SJSA1 (cell line): ENCODE measurements at places on chromosomes 3 and 15. TPM values are rescaled to one million over a fixed set of nuclear protein-coding genes. Genes with fewer than 3 reads are reported as not detected.
A peak's percentile ranks its signal among the peaks of the same experiment; 100 is the strongest.

Gene IGSF11
- total RNA-seq = 0.18 and 1.0 TPM in 2 replicates

Gene IL20RB
- total RNA-seq = 3.2 and 3.6 TPM in 2 replicates

Gene ZNF80
- not detected in 2 replicates for total RNA-seq

Gene SCG5
- total RNA-seq = 0.87 TPM in 1 of 2 replicates, not detected in the other

GRCh38 chr15:38699633-38700230, 135.1 kb upstream of the RASGRP1 start:
- H3K4me1 ChIP-seq = no peaks in the 10 kb centered on the region; the same call in 1 of the 2 replicates
- no peaks in the 10 kb centered on the region for H3K36me3 ChIP-seq
- peak; percentile 37 for DNase-seq
- no peak overlapping the region for H3K27ac ChIP-seq
- no peak overlapping the region for H3K4me3 ChIP-seq

DNA sequence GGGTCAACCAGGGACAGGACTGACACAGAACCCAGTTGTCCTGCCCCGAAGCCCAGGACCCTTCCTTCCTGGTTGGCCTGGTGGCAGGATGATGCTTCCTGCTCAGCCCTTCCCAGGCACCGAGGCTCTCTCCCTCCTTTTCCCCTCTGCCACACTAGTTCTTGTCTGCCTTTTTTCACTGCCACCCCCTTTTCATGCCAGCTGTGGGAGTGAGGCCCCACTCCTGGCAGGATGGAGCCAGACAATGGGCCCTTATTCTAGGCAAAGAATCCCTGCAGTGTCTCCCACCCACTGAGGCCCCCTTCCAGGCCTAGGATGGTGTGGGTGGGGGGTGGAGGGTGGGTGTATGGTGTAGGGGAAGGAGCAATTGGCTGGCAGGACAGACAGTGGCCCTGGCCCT, 1.1 kb upstream of the SCAMP5 start:
- peaks cover 6% of the 10 kb centered on the region; the same call in 1 of the 2 replicates for H3K4me1 ChIP-seq
- no peak for DNase-seq
- no peak overlapping the region for H3K4me3 ChIP-seq
- no peak overlapping the region for H3K27ac ChIP-seq

DNA sequence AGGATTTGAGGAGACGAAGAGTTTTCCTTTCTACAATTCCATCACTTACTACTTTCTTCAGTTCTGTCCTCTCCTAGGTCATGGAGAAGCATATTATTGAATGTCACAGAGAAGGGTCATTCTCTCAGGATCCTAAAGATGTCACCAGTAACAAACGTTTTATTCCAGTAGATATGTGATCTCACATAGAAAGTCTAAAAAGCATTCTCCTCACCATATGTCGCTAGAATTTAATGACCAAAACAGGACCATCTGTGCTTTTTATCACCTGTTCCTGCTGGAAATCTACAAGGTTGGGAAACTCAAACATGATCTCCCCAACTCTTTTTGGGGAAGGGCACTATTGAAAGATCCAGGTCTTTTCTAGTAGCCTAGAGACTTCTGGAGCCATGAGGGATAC, 24.0 kb upstream of the FRMD5 start:
- no peaks in the 10 kb centered on the region for H3K27me3 ChIP-seq
- DNase-seq = peak; percentile 4
- H3K36me3 ChIP-seq = no peaks in the 10 kb centered on the region
- no peak overlapping the region for H3K27ac ChIP-seq
- H3K4me3 ChIP-seq = no peak overlapping the region

- peak overlapping the region; percentile 34 for H3K4me3 ChIP-seq
- peaks cover 12% of the 10 kb centered on the region; the same call in 1 of the 2 replicates for H3K4me1 ChIP-seq
- peaks cover 8% of the 10 kb centered on the region; the same call in 1 of the 2 replicates for H3K27me3 ChIP-seq
- H3K27ac ChIP-seq = no peak overlapping the region
- DNase-seq = peak; percentile 50
- no peaks in the 10 kb centered on the region for H3K36me3 ChIP-seq
These were observed 48.2 kb upstream of the IGF1R start for GRCh38 chr15:98599909-98600691.

DNA sequence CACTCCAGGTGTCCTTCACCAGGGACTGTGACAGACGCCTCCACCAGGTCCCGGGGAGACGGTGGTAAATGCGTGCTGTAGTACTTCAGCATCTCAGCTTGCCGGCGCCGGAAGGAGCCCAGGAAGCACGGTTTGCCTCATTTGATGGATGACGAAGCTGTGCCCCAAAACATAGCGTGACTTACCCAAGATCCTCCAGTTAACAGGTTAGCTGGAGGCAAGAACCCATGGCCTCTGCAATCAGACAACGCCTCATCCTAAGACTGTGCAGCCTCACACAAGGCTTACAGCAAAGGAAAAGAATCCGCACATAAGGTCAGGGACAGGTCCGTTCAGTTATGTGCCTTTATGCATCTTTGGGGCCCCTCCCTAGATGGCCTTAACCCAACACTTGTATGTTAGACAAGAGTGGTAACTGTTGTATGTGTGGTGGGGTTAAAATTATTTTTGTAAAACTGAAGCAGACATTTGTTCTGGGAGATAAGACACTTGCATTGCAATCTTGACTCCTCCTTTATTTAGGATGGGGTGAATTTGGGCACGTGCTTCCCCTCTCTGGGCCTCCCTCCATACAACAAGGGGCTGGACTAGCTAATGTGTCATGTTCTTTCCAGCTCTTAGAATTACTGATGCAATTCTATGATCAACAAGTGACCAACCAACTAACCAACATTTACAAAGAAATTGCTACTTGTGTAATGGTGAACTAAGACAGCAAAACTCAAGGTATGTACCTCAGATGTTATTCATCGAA, 39.4 kb downstream of the VGLL4 start:
- peak; percentile 18 for DNase-seq
- H3K4me1 ChIP-seq = peaks cover 73% of the 10 kb centered on the region
- no peaks in the 10 kb centered on the region for H3K27me3 ChIP-seq
- H3K27ac ChIP-seq = peak overlapping the region; percentile 86

DNA sequence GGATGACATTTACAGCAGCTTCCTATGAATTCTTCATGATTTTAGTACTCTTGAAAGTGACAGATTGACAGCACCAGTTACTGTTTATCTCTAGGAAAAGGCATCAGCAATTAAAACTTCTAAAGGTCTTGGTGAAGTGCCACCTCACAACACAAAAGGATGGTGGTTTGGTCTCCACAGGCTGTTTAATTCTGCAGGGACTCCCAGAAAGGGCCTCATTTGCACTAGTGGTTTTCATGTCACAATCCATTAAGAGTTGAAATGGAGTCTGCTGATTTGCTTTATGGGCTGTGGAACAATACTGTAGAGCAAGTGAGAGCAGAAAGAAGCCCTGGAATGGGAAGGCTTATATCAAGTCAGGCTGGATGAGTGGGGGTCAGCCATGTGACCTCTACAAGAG, 225.3 kb upstream of the KCNMB2 start:
- H3K4me1 ChIP-seq = no peaks in the 10 kb centered on the region
- H3K36me3 ChIP-seq = no peaks in the 10 kb centered on the region
- no peak overlapping the region for H3K4me3 ChIP-seq
- H3K27ac ChIP-seq = no peak overlapping the region
- no peak for DNase-seq
- H3K27me3 ChIP-seq = no peaks in the 10 kb centered on the region

- no peaks in the 10 kb centered on the region for H3K27me3 ChIP-seq
- H3K36me3 ChIP-seq = no peaks in the 10 kb centered on the region
- no peaks in the 10 kb centered on the region for H3K4me1 ChIP-seq
- no peak for DNase-seq
These were observed 1.2 kb downstream of the PRR20G start for GRCh38 chr3:127286571-127287140.

GRCh38 chr3:177787279-177788041, 590.2 kb upstream of the TBL1XR1 start:
- no peaks in the 10 kb centered on the region for H3K36me3 ChIP-seq
- no peak for DNase-seq
- H3K4me3 ChIP-seq = no peak overlapping the region
- no peaks in the 10 kb centered on the region for H3K27me3 ChIP-seq

DNA sequence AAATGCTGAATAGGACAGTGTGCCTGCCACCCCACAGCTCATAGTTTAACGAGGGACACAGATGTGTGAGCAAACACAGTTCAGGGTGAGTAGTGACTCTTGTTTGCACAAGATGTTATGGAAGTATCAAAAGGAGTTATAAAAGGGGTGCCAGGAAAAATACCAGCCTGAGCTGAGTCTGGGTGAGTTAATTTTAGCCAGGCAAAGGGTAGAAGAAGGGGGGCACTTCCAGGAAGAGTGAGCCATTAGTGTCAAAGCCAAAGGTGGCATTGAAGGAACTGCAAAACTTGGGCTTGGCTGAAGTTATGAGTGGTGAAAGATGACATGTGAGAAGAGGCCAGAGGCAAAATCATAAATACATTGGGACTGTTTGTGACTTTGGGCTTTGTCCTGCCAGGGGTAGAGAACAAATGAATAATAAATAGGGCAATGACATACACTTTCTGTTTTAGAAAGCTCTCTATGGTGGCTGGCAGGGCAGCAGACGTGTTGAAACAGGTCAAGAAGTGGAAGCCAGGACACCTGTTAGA, 1.9 kb upstream of the SPPL2A start:
- H3K27me3 ChIP-seq = no peaks in the 10 kb centered on the region
- DNase-seq = no peak
- no peak overlapping the region for H3K27ac ChIP-seq
- H3K36me3 ChIP-seq = no peaks in the 10 kb centered on the region

- no peaks in the 10 kb centered on the region for H3K36me3 ChIP-seq
- H3K4me3 ChIP-seq = no peak overlapping the region
These were observed 17.9 kb upstream of the SQOR start for GRCh38 chr15:45616901-45617323.

GRCh38 chr15:38642689-38643270, 78.2 kb upstream of the RASGRP1 start:
- H3K27me3 ChIP-seq = peaks cover 10% of the 10 kb centered on the region; the same call in 1 of the 2 replicates
- H3K36me3 ChIP-seq = no peaks in the 10 kb centered on the region
- H3K4me1 ChIP-seq = no peaks in the 10 kb centered on the region
- no peak for DNase-seq
- H3K4me3 ChIP-seq = no peak overlapping the region

- peaks cover 4% of the 10 kb centered on the region for H3K4me1 ChIP-seq
- no peak overlapping the region for H3K4me3 ChIP-seq
- no peak overlapping the region for H3K27ac ChIP-seq
- peak; percentile 82 for DNase-seq
These were observed 37.6 kb downstream of the TRA2B start for GRCh38 chr3:185900228-185900627.

DNA sequence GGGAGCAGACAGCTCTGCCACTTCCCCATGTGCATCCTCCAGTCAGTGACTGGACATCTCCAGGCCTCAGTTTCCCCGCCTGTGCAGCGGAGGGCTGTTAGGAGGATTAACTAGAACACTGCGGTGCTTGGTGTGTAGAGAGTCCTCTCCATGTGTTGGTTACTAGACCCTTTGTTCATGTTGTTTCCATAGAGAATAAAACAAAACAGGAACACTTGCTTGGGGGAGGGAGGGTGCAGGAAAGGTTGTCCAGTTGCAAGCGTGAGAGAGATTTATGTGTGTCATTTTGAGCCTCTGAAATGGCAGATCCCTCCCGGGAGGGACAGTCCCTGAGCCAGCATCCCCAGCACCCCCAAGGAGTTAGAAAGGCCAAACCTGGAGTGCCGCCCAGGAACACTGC, 184.0 kb upstream of the LYSMD4 start:
- H3K36me3 ChIP-seq = no peaks in the 10 kb centered on the region
- H3K27ac ChIP-seq = no peak overlapping the region
- no peak for DNase-seq
- H3K27me3 ChIP-seq = peaks cover 14% of the 10 kb centered on the region
- no peaks in the 10 kb centered on the region for H3K4me1 ChIP-seq
- H3K4me3 ChIP-seq = no peak overlapping the region

DNA sequence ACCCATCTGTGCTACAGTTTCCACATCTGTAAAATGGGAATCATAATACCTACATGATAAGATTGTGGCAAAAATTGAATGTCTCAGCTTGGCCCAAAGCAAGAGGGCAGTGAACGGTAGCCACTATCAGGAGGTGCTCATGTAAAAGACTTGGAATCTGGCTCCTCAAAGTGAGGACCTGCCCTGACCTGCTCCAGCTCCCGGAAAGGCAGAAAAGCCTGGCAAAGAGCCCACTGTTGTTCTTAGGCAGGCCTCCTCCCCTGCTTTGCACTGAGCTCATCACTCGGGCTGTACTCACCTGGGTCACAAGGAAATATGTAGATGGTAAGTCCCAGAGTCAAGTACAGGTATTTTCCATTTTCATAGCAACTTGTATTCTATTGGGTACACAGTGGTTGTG, 250.7 kb upstream of the TBL1XR1 start:
- H3K4me1 ChIP-seq = peaks cover 31% of the 10 kb centered on the region
- no peak overlapping the region for H3K4me3 ChIP-seq

GRCh38 chr15:100245487-100245820, 96.3 kb downstream of the ADAMTS17 start:
- H3K27ac ChIP-seq = no peak overlapping the region
- H3K4me3 ChIP-seq = no peak overlapping the region
- DNase-seq = no peak
- H3K27me3 ChIP-seq = no peaks in the 10 kb centered on the region

DNA sequence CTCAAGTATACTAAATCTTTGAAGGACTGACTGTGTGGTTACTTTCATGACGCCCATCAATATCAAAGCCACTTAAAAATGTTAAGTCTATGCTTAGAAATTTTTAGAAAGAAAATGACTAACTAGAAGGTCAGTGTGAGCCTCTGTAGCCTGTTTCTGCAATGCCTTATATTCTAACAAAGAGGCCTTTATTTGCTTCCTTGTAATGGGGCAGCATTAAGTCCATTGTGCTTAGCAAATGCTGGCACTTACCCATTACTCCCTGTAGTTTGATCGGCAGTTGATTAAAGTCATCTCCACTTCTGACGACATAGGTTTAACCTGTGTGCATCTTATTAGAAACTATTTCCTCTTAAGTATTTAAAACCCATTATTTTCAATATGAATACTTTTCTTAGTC, 91.6 kb upstream of the FAM98B start:
- H3K4me1 ChIP-seq = no peaks in the 10 kb centered on the region
- no peak overlapping the region for H3K4me3 ChIP-seq
- no peak overlapping the region for H3K27ac ChIP-seq
- no peak for DNase-seq
- H3K36me3 ChIP-seq = no peaks in the 10 kb centered on the region

GRCh38 chr3:65196663-65197062, 508.9 kb upstream of the ADAMTS9 start:
- no peak overlapping the region for H3K27ac ChIP-seq
- H3K4me3 ChIP-seq = no peak overlapping the region
- H3K27me3 ChIP-seq = no peaks in the 10 kb centered on the region
- H3K4me1 ChIP-seq = no peaks in the 10 kb centered on the region
- no peak for DNase-seq
- H3K36me3 ChIP-seq = no peaks in the 10 kb centered on the region
